ENCODE measurements at places on chromosomes 7 and 10.

- DNase-seq = no peak
Observed at GRCh38 chr7:101581891-101582290, 47.2 kb downstream of the MYL10 start.

DNA sequence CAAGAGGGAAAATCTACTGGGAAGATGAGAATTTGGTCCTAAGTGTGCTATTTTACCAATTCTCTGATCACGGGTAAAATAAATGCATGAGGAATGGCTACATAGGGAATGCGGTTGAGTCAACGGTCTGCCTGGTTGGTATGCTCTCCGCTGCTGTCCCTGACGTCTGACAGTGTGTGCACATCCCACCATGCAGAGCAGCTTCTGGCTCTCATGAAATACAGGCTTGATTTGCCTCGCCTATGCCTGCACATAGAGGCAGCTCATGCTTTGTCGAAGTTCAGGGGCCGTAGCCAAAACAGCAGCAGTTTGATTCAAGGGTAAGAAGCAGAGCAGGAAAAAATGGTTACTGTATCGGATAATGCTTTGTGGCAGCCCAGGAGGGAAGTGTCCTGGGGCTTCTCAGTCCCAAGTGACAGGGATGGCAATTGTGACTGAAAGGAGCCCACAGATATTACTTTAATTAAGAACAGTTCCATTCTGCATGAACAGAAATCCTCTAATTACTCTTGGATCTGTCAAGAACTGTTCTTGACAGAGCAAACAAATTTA, 268.4 kb upstream of the SLC26A5 start:
- DNase-seq = no peak

DNA sequence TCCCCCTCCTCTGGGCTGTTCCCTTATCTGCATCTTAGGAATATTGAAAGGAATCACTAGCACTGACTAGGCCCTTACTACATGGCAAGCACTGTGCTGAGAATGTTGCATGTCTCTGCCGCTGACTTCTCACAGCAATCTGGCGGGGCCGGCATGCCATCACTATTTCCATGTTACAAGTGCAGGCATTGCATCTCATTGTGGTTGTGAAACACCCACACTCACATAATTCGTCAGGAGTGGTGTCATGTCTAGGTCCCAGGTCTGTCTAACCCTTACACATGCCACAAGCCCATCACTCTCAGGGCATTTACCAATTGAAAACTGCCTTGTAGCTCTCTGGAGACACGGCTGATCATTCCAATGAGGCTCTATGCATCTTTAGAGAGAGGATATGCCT, 8.5 kb upstream of the IL2RA start:
- DNase-seq = no peak

DNA sequence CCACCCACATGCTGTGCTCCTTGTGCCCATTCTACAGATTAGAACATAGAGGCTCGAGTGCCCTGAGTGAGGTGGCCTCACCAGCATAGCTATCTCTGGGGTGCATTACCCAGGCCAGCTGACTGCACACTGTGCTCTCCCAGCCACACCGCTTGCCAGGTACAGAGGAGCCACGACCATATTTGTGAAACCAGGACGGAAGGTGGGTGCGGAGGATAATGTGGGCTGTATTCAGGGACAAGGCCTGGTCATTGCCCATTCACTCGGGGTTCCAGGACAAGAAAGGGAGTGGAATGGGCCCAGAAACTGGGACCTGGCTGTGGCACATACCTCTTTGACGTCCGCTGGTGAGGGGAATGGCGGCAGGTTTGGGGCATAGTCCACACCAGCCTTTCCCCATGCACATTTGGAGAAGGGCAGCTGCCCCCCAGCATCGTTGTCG, 236.0 kb downstream of the TNS3 start:
- no peak for DNase-seq

DNA sequence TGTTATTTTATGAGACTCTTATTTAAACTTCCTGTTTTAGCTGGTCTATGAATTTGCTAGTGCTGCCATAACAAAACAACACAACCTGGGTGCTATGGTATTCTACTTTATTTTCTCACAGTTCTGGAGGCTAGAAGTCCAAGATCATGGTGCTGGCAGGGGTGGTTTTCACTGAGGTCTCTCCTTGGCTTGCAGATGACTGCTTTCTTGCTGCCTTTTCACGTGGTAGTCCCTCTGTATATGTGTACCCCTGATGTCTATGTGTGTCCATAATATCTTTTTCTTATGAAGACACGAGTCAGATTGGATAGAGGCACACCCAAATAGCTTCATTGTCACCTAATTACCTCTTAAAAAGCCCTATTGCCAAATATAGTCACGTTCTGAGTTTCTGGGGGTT, 270.5 kb downstream of the BMPER start:
- no peak for DNase-seq

DNA sequence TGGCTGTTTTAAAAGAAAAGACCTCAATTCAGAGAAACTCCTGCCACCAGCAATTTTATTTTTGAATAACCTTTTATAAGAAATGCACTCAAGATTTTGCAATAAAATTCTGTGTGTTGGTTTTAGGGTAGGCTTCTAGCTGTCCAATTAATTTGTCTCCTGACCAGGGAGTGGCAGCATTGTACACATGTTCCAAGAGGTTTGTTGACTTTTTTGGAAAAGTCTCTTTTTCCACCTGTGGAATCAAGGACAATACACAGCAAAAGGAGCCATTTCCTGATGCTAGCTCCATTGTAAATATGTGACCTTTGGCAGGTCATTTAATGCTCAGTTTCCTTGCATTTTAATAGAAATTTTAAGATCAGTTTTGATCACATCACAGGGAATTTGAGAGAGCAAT, 1.8 kb downstream of the GIMAP5 start:
- no peak for DNase-seq

Measured in cortex of kidney (tissue), 1 donor.